ENCODE measurements at places on chromosomes 5 and 9.

DNA sequence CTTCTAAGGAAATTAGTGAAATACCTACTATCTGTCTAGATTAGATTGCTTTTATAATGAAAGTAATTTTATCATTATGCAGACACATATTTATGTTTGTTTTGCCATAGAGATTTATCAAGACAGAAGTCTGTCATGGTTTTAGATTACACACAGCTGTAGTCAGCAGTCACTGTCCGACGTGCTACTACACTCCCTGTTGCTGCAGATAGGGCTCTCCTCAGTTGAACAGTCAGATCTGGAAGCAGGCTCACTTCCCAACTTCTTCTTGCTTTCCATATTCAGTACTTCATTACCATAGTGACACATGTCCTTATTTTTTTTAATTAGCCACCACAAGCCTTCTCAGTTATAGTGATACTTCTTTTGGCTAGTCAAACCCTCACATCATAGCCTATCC, 329.9 kb upstream of the ITGA1 start:
- DNase-seq: no peak

DNA sequence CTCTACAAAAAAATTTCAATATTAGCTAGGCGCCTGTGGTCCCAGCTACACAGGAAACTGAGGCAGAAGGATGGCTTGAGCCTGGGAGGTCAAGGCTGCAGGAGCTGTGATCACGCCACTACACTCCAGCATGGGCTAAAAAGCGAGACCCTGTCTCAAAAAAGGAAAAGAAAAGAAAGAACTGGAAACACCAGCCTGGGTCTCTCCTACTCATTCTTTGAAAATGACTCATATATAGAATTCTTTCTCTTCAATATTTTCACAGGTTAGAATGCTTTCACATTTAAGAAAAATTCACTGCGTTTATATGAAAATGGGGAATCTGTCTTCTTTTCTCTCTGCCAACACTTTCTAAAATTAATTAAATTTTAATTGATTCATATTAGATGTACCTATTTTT, 115.6 kb downstream of the TRPM6 start:
- no peak for DNase-seq

DNA sequence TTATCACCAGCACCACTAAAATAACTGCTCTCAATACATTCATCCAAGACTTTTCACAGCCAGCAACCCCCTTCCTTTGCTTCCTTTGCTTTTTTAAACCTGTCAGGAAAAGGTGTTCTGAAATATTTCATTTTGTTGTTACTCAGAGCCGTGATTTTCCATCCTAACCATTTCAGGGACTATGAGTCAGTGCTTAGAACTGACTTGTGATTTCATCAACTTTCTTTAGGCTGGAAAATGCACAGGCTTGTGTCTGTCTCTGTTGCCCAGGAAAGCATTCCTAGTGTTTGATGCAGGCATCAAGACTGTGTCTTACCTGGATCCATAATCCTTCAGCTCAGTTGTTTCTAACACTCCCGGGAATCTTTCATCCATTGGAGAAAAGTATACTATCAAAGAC, 805.6 kb downstream of the BRINP1 start:
- DNase-seq: no peak

DNA sequence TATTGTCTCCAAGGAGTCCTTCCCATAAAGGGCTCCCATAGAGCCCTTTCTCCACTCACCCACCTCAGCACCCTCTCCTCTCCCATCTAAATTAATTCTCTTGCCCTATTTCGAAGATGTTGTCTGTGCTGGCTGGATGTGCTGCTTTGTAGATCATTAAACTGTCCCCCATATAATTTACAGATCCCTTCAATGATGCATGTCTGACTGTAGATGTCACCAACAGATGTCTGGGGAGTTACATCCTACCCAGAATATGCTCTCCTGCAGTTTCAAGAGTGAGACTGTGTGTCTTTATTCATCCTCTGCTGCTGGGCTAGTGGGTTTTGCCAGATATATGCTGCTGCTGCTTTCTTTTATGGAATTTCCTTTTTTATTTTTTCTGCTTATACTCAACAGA, 351.2 kb downstream of the MLLT3 start:
- no peak for DNase-seq

GRCh38 chr5:105952875-105953274, 1717.9 kb downstream of the EFNA5 start:
- DNase-seq: no peak
